ENCODE measurements at places on chromosomes 16 and 17.

- peak; percentile 45 for DNase-seq
Measured at GRCh38 chr16:55010492-55011160, 80.0 kb downstream of the IRX5 start.

DNA sequence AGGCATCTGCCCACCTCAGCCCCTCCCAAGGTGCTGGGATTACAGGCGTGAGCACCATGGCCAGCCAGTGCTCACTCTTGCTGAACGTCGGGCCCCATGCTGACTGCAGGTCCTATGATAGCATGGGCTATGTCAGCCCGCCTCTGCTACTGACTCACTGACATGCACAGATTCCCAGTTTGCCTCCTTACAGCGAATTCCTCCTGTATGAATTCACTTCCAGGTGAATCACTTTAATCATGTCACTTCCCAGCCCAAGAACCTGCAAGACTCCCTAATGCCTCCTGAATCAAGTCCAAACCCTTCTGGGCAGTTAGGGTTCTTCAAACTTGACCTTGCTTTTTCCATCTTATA, 16.1 kb upstream of the UBTF start:
- DNase-seq = no peak

GRCh38 chr17:49452661-49453060, 38.0 kb upstream of the PHB1 start:
- DNase-seq = no peak

- no peak for DNase-seq
Measured at GRCh38 chr16:8725513-8726178, 51.2 kb downstream of the ABAT start.

DNA sequence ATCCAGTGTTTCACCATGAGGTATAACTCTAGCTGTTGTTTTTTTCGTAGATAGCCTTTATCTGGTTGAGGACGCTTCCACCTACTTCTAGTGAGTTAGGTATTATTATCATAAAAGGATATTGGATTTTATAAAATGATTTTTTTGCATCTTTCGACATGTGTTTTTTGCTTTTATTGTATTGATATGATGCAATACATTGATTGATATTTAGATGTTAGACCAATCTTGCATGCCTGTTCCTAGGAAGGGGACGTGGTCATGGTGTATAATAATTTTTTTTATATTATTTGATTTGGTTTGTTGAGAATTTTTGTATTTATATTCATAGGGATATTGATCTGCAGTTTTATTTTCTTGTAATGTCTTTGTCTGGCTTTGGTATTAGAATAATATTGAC, 193.3 kb downstream of the HS3ST3B1 start:
- no peak for DNase-seq

- peak; percentile 48 for DNase-seq
Measured at GRCh38 chr17:35254107-35254773, 11.4 kb downstream of the SLFN5 start.

Measured in left hindlimb (tissue), 1 donor.